ENCODE measurements at places on chromosomes 7 and 10. TPM values are rescaled to one million over a fixed set of nuclear protein-coding genes. Genes with fewer than 3 reads are reported as not detected.

Gene FAM180A
- total RNA-seq: 3.6 TPM

Gene RNF32
- total RNA-seq: 1.4 TPM

Gene GPR37
- total RNA-seq: 6.5 TPM

Gene UNCX
- total RNA-seq: not detected

Gene ACTA2
- total RNA-seq: 129 TPM

Gene MBL2
- not detected for total RNA-seq

All from epithelial cell of alveolus of lung (primary cell).